ENCODE measurements at places on chromosomes 7 and 10. TPM values are rescaled to one million over a fixed set of nuclear protein-coding genes. Genes with fewer than 3 reads are reported as not detected.

Gene KMT2C
- total RNA-seq, result 39.4 TPM

Gene EVX1
- total RNA-seq, result not detected

Gene SPDYE16
- not detected for total RNA-seq

Gene CALCR
- 0.05 TPM for total RNA-seq

Gene SPDYE11
- total RNA-seq, result not detected

Gene ABCA13
- not detected for total RNA-seq

Gene DENND11
- total RNA-seq, result 9.1 TPM

Gene COBL
- total RNA-seq, result 88.3 TPM

Gene SUN3
- not detected for total RNA-seq

Gene JCAD
- 25.6 TPM for total RNA-seq

Gene OR2A12
- not detected for total RNA-seq

Gene NACAD
- 6.0 TPM for total RNA-seq

Gene GIMAP8
- 14.9 TPM for total RNA-seq

- no peak for DNase-seq
Measured at GRCh38 chr7:805261-805660, 27.0 kb upstream of the SUN1 start.

DNA sequence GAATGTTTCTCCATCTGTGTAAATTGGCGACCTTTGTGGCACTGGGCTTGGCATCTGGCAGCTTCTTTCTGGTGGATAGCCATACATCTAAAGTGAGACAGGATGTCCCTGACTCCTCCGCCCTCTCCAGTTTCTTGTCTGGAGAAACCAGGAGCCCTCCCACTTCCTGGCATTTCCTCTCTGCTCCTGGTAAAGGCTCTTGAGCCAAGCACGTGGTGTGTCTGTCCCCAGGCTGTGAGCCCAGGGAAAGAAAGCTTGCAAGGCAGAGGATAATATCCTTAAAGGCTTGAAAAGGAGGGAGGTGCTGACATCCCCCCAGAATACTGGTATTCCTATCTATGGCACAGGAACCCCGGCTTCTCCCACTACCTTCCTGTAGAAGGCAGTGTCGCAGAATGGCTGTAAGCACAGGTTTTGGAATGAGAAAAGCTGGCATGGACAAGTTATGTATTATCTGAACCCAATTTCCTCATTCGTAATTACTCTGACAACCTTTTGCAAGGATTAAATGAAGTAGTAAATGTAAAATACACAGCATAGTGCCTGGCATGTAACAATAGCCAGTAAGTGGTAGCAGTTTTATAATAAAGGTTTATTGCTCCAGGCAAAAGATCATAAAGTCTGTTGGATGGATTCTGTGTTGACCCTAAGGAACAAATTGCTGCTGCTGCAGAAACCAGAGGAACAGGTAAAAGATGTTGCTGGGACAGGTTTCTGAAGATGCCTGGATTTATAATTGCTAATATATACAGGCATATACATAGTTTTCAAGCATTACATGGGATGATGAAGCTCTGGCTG is 11.8 kb upstream of the ACSL5 start:
- DNase-seq, result no peak

DNA sequence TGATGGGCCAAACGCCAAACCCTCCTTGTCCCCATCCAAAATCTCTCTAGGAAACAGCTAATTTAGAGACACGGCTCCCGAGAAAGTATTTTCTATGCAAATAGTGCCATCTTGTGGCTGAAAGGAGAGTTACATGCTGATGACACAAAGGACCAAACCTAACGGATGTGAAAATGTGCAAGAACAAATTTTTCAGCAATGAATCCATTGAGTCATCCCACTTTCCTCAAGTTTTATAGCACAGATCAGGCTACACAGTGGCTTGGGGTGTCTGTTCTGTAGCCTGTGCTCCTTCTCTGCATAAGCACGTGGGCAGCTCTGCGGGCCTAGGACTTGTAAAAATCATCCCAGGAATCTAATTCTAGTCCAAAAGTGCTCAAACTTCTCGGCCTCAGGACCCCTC is 154.8 kb upstream of the PRR15 start:
- DNase-seq, result no peak

- DNase-seq, result no peak
Measured at GRCh38 chr7:147276783-147277370, 1160.3 kb downstream of the CNTNAP2 start.

DNA sequence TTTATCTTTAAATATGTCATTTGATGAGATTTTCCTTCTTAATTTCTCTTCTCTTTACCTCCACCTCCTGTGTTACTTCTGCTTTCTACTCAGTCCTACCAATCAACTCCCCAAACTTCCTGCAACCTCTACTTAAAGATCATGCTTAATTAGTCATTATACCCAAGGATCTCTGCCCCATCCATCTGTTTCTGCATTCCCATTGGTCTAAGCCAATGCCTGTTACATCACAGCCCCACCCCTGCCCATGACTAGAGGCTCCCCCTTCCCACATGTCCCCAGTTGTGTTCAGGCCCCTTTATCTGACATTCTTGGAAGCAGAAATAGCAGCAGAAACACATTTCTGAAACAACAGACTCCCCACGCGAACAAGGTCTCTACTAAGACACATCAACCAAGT is 319.1 kb upstream of the NFE2L3 start:
- DNase-seq, result no peak

- no peak for DNase-seq
Measured at GRCh38 chr10:35650894-35651293, 8.8 kb upstream of the FZD8 start.

GRCh38 chr10:82228701-82229100 is 353.7 kb downstream of the NRG3 start:
- no peak for DNase-seq

DNA sequence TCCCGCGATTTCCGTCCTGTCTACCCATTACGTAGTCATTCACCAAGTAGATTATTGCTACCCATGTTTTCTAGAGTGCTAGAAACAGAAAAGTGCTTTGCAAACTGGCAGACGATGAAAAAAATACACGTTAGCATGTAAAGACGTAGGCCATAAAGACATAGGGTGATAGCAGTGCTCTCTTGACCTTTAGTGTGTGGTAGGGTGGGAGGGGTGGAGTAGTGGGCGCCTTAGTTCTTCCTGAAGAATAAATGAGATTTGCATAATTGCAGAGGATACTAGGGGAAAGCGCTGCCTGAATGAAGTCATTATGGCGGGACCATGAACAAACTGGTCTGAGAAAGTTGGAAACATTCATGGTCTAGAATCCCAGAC is 948 bp downstream of the ZNF485 start:
- DNase-seq, result no peak

DNA sequence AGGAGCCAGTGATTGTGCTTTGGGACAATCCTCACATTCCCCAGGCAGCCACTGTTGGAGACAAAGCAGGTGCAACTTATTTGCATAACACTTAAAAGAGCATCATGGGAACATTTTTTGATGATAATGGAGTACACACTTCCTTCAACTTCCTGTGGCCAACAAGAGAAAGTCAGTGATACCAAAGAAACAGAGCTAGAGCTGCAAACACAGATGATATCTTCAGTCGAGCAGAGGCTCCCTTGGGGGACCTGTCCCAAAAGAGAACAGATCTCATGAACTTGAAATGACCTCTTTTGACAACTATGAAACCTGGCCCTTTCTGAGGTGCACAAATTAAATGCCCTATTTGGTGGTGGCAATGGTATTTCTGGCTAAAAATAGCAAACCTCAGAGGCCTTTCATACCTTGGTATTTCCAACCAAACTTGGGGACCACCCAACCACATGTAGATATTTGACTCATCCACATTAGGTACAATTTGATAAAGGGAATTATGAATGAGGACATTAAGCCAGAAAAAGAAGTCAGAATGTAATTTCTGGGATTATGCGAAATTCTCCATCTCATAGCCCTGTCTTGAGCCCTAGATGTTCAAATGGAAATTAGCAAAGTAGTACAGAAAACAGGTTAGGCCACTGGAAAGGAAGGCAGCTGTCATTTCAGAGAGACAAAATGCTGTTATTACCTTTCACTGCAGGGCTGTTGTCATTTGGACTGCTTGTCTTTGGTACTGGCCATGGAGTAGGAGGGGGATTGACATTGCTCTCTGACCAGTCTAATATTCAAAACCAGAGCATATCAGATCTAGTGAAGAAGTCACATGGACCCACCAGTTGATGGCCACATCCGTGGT is 146.2 kb downstream of the ICA1 start:
- DNase-seq, result no peak

DNA sequence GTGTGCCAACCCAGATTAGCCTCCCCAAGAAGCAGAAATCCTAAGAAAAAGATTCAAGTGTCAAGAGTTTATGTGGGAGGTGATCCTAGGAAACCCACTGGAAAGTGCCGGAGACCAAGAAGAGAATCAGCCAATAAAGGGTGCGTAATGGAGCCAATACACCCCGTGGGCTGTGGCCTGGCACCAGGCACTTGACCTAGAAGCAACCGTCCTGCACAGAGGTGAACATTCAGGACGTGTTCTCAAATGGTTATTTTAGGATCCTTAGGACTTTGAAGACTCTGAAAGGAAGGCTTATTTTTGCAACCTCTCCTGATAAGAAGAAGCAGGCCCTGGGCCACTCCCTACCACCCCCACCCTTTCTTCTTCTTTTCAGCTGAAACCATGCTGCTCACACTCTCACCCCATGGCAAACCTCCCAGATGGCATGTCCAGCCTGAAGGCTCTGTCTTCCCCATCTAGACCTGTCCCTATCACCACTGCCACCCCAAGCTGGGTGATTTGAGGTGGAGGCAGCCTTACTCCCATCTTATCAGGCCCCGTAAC is 46.6 kb downstream of the VSTM4 start:
- DNase-seq, result no peak

DNA sequence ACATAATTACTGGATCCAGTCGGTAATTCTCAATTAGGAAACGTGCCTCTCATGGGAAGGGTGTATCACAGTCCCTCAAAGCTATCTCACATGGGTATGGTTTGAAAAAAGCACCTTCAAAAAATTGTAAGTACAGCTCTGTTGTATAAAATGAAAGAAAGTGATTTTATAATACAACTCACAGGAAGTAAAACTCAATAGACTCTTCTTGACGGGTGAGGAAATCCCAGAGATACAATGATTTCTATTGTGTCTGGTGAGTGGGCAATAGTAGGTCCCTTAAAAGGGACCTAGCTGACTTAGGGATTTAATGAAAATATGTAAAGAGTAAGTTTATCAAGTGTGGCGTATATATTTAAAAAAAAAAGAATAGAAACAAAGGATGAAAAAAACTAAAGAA is 27.0 kb downstream of the TASOR2 start:
- DNase-seq, result no peak

DNA sequence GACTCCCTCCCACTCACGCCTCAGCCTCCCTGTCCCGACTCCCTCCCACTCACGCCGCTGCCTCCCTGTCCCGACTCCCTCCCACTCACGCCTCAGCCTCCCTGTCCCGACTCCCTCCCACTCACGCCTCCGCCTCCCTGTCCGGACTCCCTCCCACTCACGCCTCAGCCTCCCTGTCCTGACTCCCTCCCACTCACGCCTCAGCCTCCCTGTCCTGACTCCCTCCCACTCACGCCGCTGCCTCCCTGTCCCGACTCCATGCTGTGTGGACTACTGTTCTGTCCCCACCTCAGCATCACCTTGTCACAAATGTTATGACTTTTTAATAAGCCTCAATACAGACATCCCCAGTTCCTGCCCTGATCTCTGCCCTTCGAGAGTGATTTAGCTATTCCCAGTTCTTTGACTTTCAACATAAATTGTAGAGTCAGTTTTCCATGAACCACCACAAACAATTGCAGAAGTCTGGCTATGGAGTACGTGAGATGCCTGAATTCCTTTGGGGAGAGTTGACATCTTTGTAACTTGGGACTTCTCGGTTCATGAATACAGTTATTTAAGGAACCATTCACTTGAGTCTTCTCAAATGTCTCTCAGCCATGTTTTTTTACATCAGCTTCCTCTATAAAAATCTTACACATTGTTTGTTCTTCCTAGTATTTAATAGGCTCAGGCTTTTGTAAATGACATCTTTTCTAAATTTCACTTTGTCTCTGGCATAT is 71.9 kb downstream of the FOXL3 start:
- DNase-seq, result no peak

- no peak for DNase-seq
Measured at GRCh38 chr10:100939763-100940344, 27.1 kb downstream of the SLF2 start.

DNA sequence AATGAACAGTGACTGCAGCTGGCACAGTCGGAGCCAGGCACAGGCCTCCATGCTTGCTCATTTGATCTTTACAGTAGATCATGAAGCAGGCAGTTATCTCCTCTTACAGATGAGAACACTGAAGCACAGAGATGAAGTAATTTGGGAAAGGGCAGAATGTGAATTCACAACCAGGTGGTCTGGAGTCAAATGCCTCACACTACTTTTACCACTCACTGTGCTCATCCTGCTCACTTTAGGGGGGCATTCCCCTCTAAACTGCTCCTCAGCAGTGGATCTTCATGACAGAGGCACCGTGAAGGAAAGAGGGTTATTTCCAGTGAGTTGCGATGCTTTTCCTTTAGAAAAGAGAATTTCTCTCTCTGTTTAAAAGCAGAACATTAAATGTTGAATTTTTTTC is 15.1 kb downstream of the SNX10 start:
- no peak for DNase-seq

GRCh38 chr10:72276013-72276387 is 2.3 kb downstream of the DDIT4 start:
- DNase-seq, result no peak

DNA sequence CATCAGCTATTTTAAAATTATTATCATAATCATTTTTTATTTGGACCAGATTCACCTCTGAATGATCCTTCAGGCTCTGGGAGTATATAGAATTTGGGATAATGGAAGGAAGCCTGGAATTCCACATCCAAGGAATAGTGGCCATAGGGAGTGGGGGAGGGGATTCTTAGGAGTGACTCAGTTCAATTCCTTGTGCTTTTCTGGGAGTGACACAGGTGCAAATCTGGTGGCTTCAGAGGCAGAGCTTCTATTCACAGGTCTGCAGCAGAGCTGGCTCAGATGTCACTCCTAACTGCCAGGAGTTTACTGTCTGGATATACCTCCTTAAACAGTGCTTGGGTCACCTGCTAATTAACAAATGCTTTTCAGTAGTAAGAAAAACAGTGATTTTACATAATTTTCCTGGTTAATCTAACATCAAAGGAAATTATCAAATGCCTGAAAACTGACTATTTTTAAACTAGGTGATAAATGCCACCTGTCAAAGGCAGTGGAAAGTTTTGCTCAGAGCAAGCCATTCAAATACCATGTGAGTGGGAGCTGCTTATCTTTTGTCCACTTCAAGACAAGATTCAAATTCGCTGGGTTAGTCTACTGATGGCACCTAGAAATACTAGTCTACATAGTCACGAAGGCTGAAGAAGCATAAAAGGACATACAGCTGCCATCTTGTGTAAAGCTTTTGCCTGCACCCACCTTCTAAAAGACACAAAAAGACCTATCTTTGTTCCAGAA is 106.7 kb upstream of the LAMB4 start:
- no peak for DNase-seq

DNA sequence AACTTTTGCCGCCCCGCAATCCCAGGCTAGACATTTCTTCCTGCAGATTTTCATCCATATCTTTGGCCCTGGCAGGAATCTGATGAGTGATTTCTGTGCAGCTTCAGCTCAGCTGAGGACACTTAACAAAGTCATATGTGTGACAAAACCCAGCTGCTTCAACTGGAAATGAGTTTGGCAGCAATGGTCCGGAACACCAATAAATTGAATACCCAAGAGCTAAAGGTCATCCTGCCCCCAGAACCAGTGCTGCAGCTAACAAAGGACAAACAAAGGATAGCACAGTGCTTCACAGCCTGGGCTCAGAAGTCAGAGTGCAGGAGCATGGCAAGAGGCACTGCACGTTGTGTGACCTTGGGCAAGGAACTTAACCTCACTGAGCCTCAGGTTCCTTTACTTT is 40.0 kb upstream of the TRIL start:
- no peak for DNase-seq

Measured in Right ventricle myocardium inferior (tissue), 1 donor.